HT1080 (cell line): ENCODE measurements at places on chromosomes 5 and 9.

GRCh38 chr9:89839952-89840351, 235.1 kb downstream of the GADD45G start:
- DNase-seq = no peak

DNA sequence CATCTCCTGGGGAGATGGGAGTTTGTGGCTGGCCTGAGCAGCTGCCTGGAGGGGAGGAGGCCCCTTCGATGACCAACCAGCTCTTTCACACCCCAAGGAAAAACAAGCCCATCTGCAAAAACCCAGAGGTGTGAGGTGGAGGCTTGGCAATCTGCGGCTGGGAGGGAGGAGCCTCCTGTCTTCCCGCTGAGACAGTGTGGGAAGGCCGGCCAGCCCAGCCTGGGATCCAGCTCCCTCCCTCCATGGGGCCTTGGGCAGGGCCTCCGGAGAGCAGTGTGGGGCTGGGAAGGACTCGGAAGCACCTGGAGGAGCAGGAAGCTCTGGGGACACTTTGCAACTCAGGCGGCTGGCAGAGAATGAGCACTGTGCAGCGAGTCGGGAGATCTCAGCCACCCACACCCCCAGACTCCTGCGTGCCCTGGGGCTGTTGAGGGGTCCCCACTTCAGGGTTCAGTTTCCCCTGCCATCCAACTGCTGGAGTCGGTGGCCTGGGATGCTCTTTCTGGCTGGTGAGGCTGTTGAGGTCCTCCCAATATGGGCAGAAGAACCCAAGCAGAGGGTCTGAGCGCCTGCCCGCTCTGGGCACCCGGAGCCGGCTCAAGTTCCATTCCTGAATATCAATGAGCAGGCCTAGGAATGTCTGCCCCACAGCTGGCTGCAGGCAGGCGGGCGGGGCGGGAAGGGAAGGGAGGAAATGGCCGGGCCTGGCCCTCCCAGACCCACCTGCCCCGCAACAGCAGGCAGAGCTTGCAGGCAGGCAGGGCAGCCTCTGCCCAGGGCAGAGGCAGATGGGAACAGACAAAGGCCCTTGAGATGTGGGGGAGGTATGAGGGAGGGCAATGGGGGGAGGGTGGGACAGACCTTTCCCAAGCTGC, 101.1 kb downstream of the FGF18 start:
- peak; percentile 34 for DNase-seq

- no peak for DNase-seq
These were observed 3.6 kb downstream of the PAEP start for GRCh38 chr9:135565141-135565628.

DNA sequence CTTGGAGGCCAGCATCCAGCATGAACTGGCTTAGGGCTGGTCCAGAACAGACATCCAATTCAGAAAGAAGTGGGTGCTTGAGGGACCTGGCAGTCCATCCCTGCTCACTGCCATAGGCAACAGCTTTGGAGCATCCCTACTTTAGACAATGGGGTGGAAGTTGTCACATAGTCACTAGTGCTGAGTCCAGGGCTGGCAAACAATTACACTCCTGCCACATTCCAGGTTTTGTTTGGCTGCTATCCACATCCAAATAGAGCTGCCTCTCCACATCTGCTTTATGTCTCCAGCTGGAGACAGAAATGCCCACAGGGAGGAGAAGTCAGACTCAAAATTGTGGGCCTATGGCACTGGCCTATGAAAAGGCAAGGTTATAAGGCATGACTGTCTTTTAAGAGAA, 7.0 kb downstream of the FSTL4 start:
- no peak for DNase-seq

DNA sequence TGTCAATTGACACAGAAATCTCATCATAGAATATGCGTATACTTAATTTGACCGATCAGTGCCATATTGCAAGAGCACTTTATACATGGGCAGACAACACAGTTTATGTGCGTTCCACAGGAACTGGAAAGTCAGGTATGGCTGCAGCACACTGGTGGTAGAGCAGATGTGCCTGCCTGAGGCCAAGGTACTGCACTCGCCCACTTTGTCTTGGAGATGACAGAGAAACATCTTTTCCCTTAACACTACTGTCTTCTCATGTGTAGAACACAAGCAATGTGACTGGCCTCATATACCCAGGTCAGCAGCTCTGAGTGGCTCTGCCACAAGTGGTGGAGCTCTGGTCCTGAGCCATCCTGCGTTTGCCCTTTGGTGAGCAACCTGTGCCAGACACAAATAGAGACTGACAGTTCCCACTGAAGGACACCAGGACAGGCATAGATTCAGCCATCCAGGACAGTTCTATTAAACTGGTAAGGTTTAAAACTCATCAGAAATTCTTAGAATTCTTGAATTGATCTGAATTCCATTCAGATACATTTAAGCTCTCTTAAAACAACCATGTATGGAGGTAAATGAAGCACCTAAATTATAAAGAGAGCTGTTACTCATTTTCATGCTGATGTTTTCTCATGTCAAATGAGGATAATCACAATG, 21.0 kb upstream of the PPP2CA start:
- DNase-seq = peak; percentile 50

GRCh38 chr5:114243281-114243971, 118.4 kb upstream of the KCNN2 start:
- DNase-seq = peak; percentile 77

- no peak for DNase-seq
These were observed 534.5 kb upstream of the CLINT1 start for GRCh38 chr5:158393457-158393856.

GRCh38 chr5:58582803-58583491, at the start of gene RAB3C:
RAB3C (plus strand) TSS chr5:58583075; CDS start chr5:58583209, 134 bp downstream.
- DNase-seq = peak; percentile 90

- peak; percentile 12 for DNase-seq
These were observed 31.7 kb downstream of the CLTA start for GRCh38 chr9:36222449-36222848.

DNA sequence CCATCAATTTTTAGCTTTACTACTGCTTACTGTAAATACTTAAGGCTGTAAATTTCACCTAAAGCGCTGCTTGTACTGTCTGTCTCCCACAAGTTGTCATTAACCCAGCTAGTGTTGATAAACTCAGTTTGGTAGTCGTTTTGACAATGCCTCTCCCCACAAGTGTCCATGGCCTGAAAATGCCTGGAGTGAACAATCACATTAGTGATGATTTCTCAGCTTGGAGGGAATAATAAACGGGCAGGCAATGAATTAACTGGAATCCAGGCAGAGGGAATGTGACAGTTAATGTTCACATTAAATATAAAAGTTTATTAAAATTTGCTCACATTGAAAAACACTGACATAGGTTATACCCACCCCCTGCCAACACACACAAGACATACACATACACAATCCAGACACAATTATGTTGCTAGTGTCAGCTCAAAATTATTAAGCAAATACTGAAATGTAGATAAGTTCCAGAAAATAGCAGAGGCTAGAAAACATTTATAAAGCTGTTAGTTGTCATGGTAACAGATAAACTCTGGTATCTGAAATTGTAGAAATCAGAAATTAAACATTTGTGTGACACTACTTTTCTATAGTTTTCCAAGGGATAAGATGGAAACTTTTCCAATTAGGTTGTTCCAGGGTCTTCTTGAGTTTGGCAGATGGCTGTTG, 341.9 kb downstream of the DIRAS2 start:
- DNase-seq = no peak

DNA sequence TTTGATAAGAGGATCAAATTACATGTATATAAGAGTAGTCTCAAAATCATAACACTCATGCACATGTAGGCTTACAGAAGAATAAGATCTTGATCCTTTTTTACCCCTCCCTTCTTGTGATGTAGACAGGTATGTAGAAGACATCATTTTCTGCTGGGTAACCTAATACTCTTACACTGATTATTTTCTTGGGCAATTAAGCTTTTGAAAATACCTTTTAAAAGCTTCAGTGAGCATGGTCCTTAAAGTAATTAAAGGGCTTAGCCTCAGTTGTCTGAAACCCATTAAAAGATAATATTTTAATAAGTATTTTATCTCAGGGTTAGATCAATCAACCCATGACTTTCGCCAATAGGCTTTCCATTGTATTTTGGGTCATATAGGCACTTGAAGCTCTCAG, 50.6 kb downstream of the ALDH1A1 start:
- no peak for DNase-seq

DNA sequence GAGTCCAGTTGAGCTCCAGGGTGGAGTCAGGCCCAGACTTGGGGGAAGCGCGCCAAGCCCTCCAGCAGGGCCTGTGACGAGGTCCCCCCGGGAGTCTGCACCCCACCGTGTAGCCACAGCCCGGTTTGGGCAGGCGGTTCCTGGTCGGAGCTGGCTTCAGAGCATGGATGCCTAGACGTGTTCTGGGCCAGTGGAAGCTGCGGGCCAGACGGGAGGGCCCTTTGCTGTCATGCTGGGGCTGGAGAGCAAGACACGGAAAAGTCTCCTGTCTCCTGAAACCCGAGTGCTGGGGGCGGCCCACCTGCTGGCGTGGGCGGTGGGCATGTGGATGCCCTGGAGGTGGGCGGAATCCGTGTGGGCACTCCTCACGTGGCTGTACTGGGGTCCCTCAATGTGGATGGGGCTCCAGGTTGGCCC, 1.9 kb downstream of the GPSM1 start:
- no peak for DNase-seq
